ENCODE measurements at places on chromosomes 12 and 14.

GRCh38 chr12:91746976-91747375 lies 398.7 kb downstream of the BTG1 start:
- no peak for DNase-seq

DNA sequence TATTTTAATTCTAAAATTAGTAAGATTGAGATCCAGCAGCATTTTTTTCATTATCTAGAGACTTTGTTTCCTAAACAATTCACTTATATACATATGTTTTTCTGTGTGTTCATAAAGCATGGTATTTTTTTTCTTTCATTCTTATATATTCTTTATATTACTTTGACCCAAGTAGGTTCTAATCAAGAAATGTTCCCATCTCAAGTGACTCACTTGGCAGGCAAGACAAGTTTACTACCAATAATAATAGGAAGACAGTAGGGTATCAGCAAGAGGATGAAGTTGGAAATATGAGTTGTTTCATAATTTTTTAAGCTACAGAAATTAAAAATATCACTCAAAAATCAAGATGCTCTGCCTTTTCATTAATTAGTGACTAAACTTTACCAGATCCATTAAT lies 613.4 kb upstream of the ATP2B1 start:
- DNase-seq = no peak

- DNase-seq = no peak
Measured at GRCh38 chr14:28057359-28058296, 709.0 kb upstream of the FOXG1 start.

- DNase-seq = no peak
Measured at GRCh38 chr14:90454041-90455000, 57.5 kb downstream of the CALM1 start.

DNA sequence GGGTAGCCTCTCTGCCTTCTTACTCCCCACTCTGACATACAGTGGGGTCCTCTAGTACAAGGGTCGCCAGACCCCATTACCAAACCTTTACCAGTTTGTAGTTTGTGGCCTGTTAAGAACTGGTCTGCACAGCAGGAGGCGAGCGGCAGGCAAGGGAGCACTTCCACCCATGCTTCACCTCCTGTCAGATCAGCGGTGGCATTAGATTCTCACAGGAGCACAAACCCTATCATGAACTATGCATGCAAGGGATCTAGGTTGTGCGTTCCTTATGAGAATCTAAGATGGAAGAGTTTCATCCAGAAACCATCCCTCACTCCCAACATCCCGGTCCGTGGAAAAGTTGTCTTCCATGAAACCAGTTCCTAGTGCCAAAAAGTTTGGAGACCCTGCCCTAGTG lies 146.5 kb downstream of the HMGA2 start:
- no peak for DNase-seq

DNA sequence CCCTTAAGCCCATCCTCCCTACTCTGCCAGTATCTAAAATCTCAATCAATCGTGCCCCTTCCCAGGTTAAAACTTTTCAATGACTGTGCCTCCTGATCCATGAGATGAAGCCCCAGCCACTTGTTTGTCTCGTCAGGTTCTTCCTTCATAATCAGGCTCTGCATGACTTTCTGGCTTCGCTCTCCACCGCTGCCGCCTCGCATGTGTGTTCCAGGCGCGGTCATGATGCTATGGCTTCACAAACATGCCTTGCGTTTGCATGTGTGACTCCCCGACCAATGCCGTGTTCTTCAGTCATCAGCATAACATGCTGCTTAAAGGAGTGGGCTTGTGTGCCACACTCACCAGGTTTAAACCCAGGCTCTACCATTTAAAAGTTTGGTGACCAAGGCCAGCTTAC lies 5.0 kb upstream of the C1RL start:
- DNase-seq = no peak

DNA sequence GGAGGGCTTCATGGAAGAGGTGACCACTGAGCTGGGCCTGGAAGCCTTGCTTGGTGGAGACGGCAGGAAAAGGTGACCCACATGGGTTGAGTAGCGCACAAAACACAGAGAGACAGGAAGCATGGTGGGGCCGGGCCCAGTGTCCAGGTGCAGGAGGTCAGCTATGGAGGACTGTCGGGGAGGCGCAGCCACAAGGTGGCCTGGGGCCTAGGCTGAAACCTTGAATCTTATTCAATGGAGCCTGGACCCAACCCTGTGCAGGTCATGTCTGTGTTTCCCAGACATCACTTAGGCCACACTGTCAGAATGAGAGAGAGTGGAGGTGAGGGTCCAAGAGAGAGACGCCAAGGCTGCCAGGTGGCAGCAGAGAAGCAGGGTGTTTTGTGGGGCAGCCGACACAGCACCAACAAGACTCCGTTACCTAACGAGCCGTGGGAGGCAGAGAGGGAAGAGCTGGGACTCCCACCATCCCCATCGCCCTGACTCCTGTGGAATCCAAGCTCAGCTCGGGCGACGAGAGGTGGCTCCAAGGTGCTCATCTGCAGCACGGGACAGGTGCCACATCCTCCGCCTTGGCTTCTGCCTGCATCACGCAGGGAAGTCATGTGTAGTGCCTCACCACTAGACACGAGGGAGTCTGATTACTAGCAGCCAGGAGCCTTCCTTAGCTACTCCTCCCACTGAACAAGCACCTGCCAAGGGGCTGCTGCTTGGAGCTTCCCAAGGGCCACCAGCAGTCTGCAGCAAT lies 38.7 kb downstream of the DEGS2 start:
- no peak for DNase-seq

DNA sequence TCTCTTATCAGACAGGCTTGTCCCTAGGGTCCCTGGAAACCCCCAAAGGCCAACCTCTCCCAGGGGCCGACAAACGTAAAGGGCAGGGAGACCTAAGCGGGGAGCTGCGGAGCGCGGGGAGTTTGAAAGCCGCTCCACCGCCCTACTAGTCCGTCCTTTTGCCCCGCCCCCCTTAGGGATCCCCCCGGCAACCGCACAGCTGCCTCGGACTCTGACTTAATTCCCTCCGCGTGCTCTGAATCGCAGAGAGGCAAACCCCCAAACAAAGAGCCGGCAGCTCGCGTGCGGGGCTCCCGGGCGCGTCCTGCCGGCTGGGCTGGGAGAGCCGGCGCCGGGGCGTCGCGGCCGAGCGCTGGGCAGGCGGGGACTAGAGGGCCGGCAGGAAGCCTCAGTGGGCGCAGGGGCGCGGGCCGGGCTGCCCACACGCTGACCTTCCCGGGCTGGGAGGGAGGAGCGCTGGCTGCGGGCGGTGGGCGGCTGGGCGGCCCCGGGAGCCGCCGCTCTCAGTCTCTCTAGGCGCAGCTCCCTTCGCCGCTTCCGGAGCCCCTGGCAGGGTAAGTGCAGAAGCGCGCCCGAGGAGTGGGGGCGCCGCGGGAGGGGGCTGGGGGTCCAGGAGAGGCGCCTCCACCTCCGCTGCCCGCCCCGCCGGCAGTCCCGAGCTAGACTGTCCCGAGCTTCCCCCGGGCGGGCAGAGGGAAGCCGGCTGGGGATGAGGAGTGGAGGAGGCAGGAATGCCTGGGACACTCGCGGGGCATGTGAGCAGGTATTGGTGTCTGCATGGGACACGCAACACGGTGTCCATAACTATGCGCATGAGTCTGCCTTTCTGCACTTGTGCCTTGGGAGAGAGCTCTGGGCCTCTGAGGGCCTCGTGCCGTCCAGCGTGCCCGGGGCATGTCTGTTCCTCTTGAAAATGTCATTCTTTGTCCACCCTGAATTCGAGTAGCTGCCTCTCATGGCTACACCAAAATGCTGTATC lies at the start of gene TSPAN11:
Gene TSPAN11 (plus strand): TSS at position 506 of the 979 bp plus-strand sequence. CDS start 27,244 bp downstream, outside the sequence.
- no peak for DNase-seq

- DNase-seq = no peak
Measured at GRCh38 chr12:10171973-10172728, at the start of gene OLR1. OLR1 (minus strand) TSS chr12:10172132; CDS start chr12:10172077, 55 bp downstream.

DNA sequence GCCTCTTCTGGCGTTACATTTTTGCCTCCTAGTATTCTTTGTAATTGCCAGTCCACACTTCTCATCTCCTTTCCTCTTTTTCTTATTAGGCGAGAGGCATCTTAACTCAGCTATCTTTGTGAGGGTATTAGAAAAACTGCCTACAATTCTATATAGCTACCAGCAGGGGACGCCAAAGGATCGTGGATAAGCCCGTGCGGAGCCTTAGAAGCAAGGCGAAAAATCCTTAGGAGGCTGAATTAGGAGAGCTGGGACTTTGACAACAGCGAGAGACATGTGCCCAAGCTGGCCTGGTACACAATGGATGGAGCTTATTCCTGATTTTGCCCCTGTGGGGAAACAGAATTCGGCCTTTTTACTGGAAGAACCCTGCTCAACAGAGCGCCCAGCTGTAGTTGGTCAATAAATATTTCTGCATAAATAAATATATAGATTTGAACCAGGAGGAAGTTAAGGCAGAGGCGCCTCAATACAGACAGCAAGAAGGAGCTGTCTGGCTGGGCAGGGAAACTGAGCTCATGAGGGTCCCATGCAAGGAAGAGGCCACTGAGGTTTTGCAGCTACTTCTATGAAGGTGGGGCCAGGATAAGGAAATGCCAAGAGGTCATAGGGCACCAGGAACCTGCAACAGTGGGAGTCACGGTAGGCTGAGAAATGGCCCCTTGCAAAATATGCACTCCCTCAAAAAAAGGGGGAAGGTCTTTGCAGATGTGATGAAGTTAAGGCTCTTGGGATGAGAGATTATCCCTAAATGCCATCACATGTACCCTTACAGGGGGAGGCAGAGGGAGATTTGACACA lies 14.6 kb upstream of the RBM19 start:
- DNase-seq = no peak

DNA sequence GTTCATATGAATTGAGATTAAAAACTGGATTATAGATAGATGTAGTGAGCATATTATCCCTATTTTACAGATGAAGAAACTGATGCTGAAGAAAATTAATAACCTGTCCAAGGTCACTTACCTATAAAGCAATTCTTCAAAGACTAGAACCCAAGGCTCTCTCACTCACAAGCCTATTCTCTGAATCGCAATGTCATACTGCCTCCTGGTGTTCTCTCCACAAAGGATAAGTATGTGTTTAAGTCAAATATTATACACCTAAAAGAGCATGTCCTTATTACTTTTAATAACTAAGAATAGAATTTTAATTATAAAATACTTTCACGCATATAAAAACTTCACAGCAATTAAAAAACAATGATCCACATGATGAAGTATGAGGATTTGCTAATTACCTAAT lies 721.3 kb upstream of the USP15 start:
- DNase-seq = no peak

- no peak for DNase-seq
Measured at GRCh38 chr12:126950266-126950665, 1316.7 kb upstream of the TMEM132C start.

DNA sequence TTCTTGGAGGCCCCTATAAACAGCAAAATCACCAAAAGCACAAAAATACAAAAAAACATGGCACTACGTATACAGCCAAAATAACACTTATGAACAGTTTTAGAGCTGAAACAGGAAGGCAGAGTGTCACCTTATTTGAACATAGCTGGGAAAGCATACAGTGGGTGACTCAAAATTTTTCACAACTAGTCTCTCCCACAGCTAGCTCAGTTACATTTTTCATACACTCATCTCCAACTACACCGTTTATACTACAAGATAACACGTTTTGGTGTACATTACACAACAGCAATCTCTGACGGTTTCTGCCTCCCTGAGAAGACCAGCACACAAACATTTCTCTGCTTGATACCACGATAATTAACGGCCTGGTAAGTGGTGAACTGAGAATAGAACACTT lies 2.9 kb downstream of the RAD52 start:
- DNase-seq = no peak

DNA sequence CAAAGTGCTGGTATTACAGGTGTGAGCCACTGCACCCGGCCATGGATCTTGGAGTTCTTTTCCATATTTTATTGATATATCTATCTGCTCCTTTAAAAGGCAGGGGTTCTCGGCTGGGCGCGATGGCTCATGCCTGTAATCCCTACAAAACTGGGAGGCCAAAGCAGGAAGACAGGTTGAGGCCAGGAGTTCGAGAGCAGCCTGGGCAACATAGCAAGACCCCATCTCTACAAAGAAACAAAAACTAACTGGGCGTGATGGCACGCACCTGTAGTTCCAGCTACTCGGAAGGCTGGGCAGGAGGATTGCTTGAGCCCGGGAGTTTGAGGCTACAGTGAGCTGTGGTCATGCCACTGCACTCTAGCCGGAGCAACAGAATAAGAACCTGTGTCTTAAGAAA lies 12.1 kb upstream of the GAPDH start:
- no peak for DNase-seq

GRCh38 chr12:53543539-53543938 lies 36.3 kb upstream of the NPFF start:
- DNase-seq = peak; percentile 38

DNA sequence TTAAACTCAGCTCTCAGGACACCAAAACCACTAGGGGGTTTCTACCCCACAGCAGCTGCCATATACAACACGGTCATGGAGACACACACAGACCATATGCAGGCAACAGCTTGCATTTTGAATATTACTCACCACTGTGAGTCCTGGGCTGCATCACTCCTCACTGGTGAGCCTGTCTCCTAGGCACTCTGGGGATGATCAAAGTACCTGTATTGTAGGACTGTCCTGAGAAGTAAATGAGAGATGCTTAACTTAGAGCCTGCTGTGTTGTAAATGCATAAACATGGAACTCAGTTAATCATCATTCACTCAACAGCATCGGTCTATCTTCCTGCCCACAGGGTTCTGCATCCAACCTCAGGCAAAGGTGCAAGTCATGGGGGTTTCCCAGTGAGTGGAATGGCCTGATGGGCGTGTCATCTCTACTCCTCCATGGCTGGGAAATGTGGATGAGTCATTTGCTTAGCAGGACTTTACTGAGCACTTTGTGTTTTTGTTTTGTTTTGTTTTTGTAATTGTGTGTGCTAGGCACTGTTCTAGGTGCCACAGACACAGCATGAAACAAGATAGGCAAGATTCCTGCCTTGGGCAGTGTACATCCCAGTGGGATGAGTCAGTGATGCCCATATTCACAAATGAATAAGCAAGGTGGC lies 1141.2 kb upstream of the TMEM132C start:
- peak; percentile 57 for DNase-seq

DNA sequence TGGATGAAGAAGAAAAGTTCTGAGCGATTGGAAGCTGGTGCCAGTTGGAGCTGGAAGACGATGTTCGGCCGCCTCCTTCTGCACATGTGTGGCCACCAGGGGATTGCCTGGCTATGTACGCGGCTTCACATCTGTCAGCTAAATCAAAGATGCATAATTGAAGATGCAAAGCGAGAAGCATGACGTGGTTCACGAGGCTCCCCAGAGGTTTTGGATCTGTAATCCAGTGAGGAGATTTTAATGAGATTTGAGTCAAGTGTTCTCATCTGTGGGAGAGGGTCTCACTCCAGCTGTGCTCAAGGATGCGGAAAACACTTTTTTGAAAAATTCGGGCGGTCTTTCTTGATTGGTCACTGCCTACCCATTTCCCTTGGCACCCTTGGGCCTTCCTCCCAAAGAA lies 94.6 kb downstream of the PAX9 start:
- no peak for DNase-seq

- no peak for DNase-seq
Measured at GRCh38 chr12:58895053-58895452, 25.3 kb downstream of the LRIG3 start.

DNA sequence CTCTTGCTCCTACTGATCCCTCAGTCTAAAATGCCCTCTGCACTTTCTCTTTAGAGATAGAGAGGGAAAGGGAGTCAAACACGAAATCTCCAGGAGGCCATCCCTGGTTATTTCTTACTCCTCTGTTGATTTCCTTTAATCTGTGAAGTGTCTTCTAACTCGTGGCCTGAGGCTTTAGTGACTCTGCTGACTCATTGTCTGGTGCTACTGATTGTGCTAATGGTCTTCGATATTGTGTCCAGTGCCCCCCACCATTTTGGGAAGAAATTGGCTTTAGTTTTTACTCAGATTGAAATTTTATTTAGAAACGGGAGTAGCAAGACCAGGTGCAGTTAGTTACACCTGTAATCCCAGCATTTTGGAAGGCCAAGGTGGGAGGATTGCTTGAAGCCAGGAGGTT lies 839 bp downstream of the CLEC9A start:
- DNase-seq = no peak
